Endodermal cell (in vitro differentiated cells): ENCODE measurements at places on chromosomes 3 and 15. TPM values are rescaled to one million over a fixed set of nuclear protein-coding genes. Genes with fewer than 3 reads are reported as not detected.

DNA sequence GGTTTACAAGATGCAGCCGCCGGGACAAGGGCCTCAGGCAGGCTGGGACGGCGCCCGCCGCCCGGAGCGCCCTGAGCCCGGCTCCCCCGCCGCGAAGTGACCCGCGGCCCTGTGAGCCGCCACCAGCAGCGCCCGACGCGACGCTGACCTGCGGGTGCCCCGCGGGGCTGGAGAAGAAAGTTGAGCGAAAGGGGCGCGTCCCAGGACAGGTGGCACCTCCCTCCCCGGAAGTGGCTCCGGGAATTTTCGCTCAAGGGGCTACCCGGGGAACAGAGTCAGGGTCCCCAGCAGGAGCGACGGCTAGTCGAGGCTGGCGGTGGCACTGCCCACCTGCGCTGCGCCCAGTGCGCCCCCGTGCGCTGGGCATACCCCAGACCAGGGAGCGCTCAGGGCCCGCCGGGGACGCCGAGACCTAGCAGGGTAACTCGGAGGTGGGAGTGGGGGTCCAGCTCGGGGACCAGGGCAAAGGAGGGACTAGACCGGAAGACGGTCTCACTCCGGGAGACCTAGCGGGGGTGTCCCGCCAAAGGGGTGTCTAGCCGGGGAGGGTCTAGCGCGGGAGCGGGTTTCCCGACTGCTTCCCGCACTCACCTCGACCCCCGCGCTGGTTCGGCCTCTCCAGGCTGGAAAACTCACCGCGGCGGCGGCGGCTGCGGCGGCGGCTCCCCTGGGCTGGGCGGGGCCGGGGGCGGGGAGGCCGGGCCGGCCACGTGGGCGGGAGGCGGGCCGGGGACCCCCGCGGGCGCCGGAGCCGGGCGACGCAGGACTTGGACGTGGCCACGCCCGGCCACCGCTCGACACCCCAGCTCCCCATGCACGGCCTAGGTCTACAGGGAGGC is 18.4 kb downstream of the SPATA12 start:
- peak overlapping the region; percentile 86 for H3K4me3 ChIP-seq
- H3K27ac ChIP-seq, result no peak overlapping the region
- DNase-seq, result peak; percentile 94
- H3K4me1 ChIP-seq, result peaks cover 6% of the 10 kb centered on the region

GRCh38 chr15:65385870-65386258 is 8.1 kb upstream of the IGDCC3 start:
- H3K4me1 ChIP-seq, result peaks cover 5% of the 10 kb centered on the region
- DNase-seq, result no peak
- H3K4me3 ChIP-seq, result no peak overlapping the region
- H3K27me3 ChIP-seq, result no peaks in the 10 kb centered on the region
- no peak overlapping the region for H3K27ac ChIP-seq

GRCh38 chr15:85746641-85747040 is 48.1 kb downstream of the KLHL25 start:
- H3K27ac ChIP-seq, result no peak overlapping the region
- peak; percentile 39 for DNase-seq
- H3K4me3 ChIP-seq, result no peak overlapping the region
- peaks cover 79% of the 10 kb centered on the region for H3K36me3 ChIP-seq

- H3K4me1 ChIP-seq, result peaks cover 4% of the 10 kb centered on the region
- no peak overlapping the region for H3K27ac ChIP-seq
- no peak overlapping the region for H3K4me3 ChIP-seq
- no peaks in the 10 kb centered on the region for H3K36me3 ChIP-seq
- H3K27me3 ChIP-seq, result no peaks in the 10 kb centered on the region
These were observed 175.8 kb upstream of the STT3B start for GRCh38 chr3:31356941-31357340.

- no peaks in the 10 kb centered on the region for H3K36me3 ChIP-seq
- no peak overlapping the region for H3K27ac ChIP-seq
- peak; percentile 79 for DNase-seq
- H3K4me3 ChIP-seq, result no peak overlapping the region
- no peaks in the 10 kb centered on the region for H3K27me3 ChIP-seq
These were observed 139.7 kb downstream of the NSMCE3 start for GRCh38 chr15:29129926-29130325.

- no peaks in the 10 kb centered on the region for H3K27me3 ChIP-seq
- peaks cover 7% of the 10 kb centered on the region for H3K4me1 ChIP-seq
- DNase-seq, result peak; percentile 87
- no peak overlapping the region for H3K4me3 ChIP-seq
- no peak overlapping the region for H3K27ac ChIP-seq
- H3K36me3 ChIP-seq, result no peaks in the 10 kb centered on the region
These were observed 25.4 kb upstream of the SRP14 start for GRCh38 chr15:40064231-40064894.

DNA sequence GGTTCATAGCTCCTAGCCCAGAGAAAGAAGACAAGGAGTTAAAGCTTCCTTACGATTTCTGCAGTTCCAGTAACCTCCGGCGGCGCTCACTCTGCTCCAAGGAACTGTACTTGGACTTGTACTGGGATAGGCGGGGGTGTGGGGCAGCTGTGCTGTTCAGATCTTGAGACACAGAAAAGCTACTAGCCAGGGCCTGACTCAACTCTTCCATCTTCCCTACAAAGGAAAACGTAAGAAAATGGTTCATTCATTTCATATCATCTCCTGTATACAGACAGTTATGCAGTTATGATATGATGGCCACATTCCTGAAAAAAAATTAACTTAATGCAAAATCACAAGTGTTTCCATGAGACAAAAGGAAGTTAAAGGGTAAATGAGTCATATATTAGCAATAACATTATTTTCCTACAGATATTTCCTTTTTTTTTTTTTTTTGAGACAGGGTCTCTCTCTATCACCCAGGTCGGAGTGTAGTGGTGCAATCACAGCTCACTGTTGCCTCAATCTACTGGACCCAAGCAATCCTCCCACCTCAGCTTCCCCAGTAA is 4.6 kb downstream of the SNUPN start:
- no peak overlapping the region for H3K27ac ChIP-seq
- H3K36me3 ChIP-seq, result peaks cover 34% of the 10 kb centered on the region
- H3K4me3 ChIP-seq, result no peak overlapping the region
- DNase-seq, result no peak
- H3K27me3 ChIP-seq, result no peaks in the 10 kb centered on the region
- no peaks in the 10 kb centered on the region for H3K4me1 ChIP-seq

DNA sequence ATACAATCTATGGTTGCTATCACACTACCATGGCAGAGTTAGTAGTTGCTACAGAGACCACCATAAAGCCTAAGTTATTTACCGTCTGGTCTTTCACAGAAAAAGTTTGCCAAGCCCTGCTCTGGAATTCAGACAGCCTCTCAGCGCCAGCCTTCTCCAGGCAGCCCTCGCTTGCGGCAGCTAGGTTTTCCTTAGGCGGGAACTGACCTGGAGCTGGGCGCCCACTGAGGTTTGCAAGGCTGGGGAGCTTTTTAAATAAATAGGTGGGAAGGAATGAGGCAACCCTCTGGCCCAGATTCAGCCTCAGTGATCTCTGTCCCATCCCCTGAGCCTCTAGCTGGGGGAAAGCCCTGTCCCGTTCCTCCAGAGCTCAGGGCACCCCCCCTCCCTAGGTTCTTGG is 1.2 kb downstream of the CTSH start:
- H3K27me3 ChIP-seq, result peaks cover 8% of the 10 kb centered on the region
- peaks cover 9% of the 10 kb centered on the region for H3K4me1 ChIP-seq
- DNase-seq, result no peak
- no peaks in the 10 kb centered on the region for H3K36me3 ChIP-seq

GRCh38 chr3:57382933-57383332 is 90.4 kb upstream of the ASB14 start:
- H3K4me3 ChIP-seq, result no peak overlapping the region
- H3K36me3 ChIP-seq, result no peaks in the 10 kb centered on the region
- peaks cover 4% of the 10 kb centered on the region for H3K4me1 ChIP-seq
- H3K27me3 ChIP-seq, result no peaks in the 10 kb centered on the region
- H3K27ac ChIP-seq, result no peak overlapping the region
- DNase-seq, result no peak

DNA sequence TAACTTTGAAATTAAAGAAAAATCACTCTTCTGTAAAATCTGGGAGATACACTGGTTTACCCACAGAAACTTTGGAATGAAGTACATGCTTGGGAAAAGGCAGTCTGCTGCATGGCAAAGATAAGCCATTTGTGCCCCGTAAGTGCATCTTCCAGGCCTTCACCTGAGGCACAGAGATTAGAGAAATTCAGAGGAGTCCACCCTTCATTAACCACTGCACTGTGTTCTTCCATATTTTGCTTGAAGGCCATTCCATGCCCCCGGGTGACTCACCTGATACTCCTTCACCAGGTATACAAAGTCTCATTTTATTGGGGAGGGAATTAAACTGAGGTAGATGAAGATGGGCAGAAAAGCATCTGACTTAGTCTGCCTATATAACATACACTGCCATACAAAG is 53.0 kb downstream of the CMSS1 start:
- no peak overlapping the region for H3K4me3 ChIP-seq
- H3K27ac ChIP-seq, result no peak overlapping the region
- DNase-seq, result no peak
- peaks cover 7% of the 10 kb centered on the region for H3K4me1 ChIP-seq
- H3K36me3 ChIP-seq, result no peaks in the 10 kb centered on the region

DNA sequence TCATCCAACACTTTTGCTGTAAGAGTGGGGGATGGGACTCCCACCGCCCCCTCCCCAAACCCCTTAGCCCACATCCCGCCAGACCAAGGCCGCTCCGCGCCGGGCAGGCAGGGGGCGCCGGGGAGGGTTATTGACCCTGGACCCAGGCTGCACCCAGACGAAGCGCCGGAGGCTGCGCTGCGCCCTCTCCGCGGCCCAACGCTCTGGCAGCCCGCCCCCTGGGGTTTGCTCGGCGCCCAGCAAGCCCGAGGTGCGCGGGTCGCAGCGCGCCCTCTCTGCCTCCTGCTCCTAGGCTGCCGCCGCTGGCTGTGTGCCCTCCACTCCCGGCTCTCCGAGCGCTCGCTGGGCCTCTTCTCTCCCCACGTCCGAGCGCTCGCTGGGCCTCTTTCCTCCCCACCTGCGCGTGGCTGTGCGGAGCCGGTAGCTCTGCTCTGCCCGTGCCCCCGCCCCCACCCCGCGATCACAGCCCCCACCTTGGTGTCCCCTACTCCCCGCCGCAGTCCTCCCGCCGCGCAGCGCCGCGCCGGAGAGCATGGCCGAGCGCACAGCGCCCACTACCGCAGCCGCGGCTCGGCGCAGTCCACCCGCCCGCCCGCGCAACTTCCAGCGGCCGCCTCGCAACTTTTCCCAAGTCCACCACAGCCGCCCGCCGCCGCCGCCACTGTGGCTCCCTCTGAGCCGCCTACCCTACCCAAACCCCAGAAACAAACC is 1.2 kb downstream of the MECOM start:
- DNase-seq, result peak; percentile 94
- H3K4me1 ChIP-seq, result peaks cover 8% of the 10 kb centered on the region
- H3K27ac ChIP-seq, result peak overlapping the region; percentile 85
- H3K36me3 ChIP-seq, result no peaks in the 10 kb centered on the region
- H3K27me3 ChIP-seq, result peaks cover 84% of the 10 kb centered on the region

GRCh38 chr15:33152502-33153109 is 41.9 kb downstream of the FMN1 start:
- no peaks in the 10 kb centered on the region for H3K36me3 ChIP-seq
- no peak overlapping the region for H3K4me3 ChIP-seq
- peaks cover 3% of the 10 kb centered on the region for H3K4me1 ChIP-seq
- H3K27ac ChIP-seq, result no peak overlapping the region
- H3K27me3 ChIP-seq, result no peaks in the 10 kb centered on the region

- no peak overlapping the region for H3K4me3 ChIP-seq
- H3K4me1 ChIP-seq, result no peaks in the 10 kb centered on the region
- no peaks in the 10 kb centered on the region for H3K27me3 ChIP-seq
- no peak for DNase-seq
- H3K36me3 ChIP-seq, result no peaks in the 10 kb centered on the region
These were observed 29.8 kb upstream of the MB21D2 start for GRCh38 chr3:192947421-192947820.

GRCh38 chr15:78981532-78982313 is 36.9 kb upstream of the CTSH start:
- no peaks in the 10 kb centered on the region for H3K36me3 ChIP-seq
- no peak overlapping the region for H3K4me3 ChIP-seq
- no peak for DNase-seq
- no peaks in the 10 kb centered on the region for H3K27me3 ChIP-seq

The NAA50 gene
- total RNA-seq, result 137 and 149 TPM in 2 replicates

The BFSP2 gene
- not detected in 3 replicates for total RNA-seq

The DAPK2 gene
- 1.4 to 4.1 TPM (median 2.6 TPM) in 3 replicates for total RNA-seq

The MAGI1 gene
- total RNA-seq, result 39.3 and 45.1 TPM in 2 replicates

The C2CD4A gene
- 0.14 TPM in 1 of 2 replicates, not detected in the other for total RNA-seq

The ERC2 gene
- total RNA-seq, result 11.2 to 22.6 TPM (median 16.1 TPM) in 3 replicates

The TSEN2 gene
- 6.3 to 20.6 TPM (median 16.6 TPM) in 3 replicates for total RNA-seq

The DLL4 gene
- total RNA-seq, result 0.34 to 4.8 TPM (median 0.64 TPM) in 3 replicates
